ENCODE measurements at places on chromosomes 16 and 17. TPM values are rescaled to one million over a fixed set of nuclear protein-coding genes. Genes with fewer than 3 reads are reported as not detected.

IQCK gene
- total RNA-seq: 4.7 TPM

FOXN1 gene
- not detected for total RNA-seq

KRT16 gene
- not detected for total RNA-seq

PLD6 gene
- total RNA-seq: 1.1 TPM

ABCC11 gene
- 2.5 TPM for total RNA-seq

FBXW10B gene
- 0.86 TPM for total RNA-seq

KCTD11 gene
- total RNA-seq: 2.4 TPM

DDX19B gene
- total RNA-seq: 24.0 TPM

RAPGEFL1 gene
- 4.3 TPM for total RNA-seq

SLC16A13 gene
- total RNA-seq: 35.4 TPM

CHST4 gene
- 3.5 TPM for total RNA-seq

GHDC gene
- total RNA-seq: 8.8 TPM

SCNN1B gene
- 0.13 TPM for total RNA-seq

TEKT1 gene
- total RNA-seq: not detected

HCRT gene
- not detected for total RNA-seq

CD68 gene
- total RNA-seq: 53.8 TPM

All from right lobe of liver (tissue), 6 donors.